ENCODE measurements at places on chromosomes 2 and 18. TPM values are rescaled to one million over a fixed set of nuclear protein-coding genes. Genes with fewer than 3 reads are reported as not detected.

GRCh38 chr2:38244301-38244700 lies 132.8 kb downstream of the ATL2 start:
- no peak for DNase-seq

DNA sequence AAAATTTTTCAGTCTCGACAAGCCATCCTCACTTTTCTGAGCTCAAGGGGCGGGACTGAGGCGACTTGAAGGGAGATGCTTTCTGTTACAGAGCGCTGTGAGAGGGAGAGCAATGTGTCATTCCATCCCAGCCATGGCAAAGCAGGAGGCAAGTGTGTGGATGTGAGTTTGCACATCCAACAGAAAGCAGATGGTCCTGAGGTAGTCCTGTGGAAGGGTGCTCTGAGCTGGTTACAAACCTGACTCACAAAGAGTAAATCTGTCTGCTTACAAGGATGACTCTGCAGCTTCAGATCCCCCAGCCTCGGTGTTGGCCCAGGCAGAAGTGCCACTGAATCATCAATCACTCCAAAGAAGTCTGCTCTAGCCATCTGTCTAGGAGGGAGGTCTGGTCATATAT lies 482.0 kb upstream of the DCC start:
- DNase-seq = no peak

DNA sequence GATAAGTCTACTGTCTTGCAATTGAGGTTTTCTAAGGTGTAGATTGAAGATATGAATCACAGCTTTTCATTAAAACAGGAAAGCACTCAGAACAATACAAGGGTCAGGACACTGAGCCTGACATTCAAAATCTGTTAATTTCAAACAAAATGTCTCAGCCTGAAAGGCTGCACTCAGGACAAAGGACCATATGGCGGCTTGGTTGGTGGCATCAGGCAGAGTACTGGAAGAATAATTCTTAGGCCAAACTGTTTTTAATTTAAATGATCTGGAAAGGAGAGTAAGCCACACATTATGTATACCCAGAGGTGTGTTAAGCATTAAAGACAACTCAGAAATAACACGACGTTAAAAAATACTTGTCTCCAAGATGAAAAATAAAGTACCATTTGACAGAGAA lies 85.9 kb downstream of the SKA1 start:
- no peak for DNase-seq

- no peak for DNase-seq
These were observed 336.1 kb upstream of the SKOR2 start for GRCh38 chr18:47587587-47587986.

GRCh38 chr2:63408530-63408929 lies 179.7 kb downstream of the WDPCP start:
- no peak for DNase-seq

- no peak for DNase-seq
These were observed 23.7 kb downstream of the FARP2 start for GRCh38 chr2:241379481-241380480.

DNA sequence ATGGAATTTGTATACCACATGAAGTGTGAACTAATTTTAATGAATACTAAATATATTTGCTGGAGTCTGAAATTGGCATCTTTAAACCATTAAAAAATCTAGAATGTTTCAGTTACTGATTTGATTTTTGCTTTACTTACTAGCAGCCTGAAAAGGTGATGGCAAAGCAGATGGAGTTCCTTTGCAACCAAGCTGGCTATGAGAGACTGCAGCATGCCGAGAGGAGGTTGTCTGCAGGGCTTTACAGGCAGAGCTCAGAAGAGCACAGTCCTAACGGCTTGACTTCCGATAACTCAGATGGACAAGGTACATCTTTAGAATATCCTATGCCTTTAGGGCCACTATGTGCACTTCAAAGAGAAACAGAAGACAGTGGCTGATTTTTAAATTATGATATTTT lies 36.5 kb downstream of the NAB1 start:
- DNase-seq = no peak

GRCh38 chr2:53289309-53290006 lies 478.1 kb upstream of the CHAC2 start:
- DNase-seq = no peak

DNA sequence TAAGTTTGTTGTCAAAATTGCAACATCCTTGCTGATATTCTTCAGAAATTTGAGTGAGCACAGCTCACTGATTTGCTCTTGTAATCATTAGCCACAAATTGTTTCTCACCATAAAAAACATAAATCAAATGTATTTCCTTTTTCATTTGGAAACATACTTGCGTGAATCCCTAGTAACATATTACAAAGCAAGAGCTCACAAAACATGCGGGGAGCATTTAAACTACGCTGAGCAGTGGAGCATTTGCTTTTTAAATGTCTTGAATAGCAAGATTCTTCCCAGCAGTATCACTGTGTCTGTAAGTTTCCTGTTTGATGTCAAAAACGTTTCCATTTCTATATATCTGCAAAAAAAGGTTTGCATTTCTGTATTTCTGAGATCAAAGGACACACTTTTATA lies 788.3 kb upstream of the SALL3 start:
- DNase-seq = no peak

GRCh38 chr2:182593394-182593975 lies 122.6 kb upstream of the DNAJC10 start:
- DNase-seq = no peak

DNA sequence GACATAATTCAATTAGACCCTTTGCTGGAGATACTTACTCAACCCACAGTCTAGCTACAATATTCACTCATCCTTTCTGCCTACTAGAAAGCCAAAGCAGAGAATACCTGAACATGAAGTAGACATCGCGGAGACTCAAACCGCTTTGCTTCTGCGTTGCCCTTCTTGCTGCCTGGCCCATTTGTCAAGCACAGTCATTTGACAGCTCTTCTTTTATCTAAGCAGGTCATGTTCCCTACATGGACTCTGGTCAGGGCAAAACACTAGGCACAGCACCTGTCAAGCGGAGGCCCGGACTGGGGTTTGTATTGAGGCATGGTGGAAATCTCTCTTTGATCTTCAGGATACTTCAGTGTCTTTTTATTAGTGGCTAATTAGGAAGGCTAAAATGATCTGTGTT lies 89.7 kb downstream of the FARSB start:
- no peak for DNase-seq

GRCh38 chr2:183267148-183267827 lies 143.0 kb downstream of the NUP35 start:
- no peak for DNase-seq

SLC19A3 gene
- 4.8 TPM for total RNA-seq

All from uterus (tissue), 4 donors.